ENCODE measurements at places on chromosomes 16 and 17.

DNA sequence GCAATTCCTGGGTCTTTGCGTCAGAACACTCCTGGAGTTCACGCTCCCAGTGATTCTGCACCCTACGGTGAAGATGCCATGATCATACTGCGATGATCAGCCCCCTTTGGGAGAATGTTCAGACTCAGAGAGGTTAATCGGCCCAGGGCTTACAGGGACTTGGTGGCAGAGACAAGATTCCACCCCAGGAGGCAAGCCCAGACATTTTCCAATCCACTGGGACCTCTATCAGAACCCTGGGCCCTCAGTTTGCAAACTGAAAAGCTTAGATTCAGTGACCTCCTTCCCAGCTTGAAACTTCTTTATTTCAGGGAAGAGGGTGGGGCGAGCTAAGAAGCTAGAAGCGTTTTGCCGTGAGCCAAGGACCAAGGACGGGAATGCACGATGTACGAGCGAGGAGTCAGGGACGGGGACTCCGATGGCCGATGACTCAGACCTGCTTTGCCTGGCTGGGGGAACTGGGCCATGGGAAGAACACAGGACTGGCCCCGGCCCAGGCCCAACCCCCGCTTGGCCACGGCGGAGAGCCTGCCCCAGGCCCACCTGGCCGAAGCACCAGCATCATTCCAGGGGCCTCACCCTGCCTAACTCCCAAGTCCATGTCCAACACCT, 34.7 kb downstream of the SOCS3 start:
- no peak for DNase-seq

- DNase-seq = no peak
These were observed 107.8 kb downstream of the CLEC16A start for GRCh38 chr16:11051879-11052808.

DNA sequence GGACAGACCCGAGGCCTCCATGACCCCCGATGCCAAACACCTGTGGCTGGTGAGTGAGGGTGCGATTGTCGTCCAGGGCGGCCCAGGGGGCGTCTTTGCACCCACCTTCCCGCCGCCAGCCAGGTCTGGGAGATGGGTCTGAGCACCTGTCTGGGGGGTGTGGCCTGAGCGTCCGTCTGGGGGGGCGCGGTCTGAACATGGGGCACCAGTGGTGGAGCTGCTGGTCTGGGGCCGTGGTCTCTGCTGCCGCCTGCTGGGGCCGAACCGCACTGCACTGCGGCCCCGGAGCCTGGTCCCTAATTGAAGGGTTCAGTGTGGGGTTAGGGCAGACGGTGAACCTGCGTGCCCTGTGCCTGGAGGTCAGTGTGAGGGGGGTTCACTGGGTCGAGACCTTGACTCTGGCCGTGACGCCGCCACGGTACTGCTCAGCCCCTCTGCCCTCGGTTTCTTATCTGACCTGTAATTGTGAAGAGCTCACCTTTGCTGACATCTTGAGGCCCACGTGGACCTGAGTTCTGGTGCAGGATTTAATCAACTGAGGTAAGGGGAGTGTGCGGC, 12.6 kb upstream of the TCF25 start:
- peak; percentile 14 for DNase-seq

- no peak for DNase-seq
These were observed 23.3 kb upstream of the CA10 start for GRCh38 chr17:52181782-52182181.

DNA sequence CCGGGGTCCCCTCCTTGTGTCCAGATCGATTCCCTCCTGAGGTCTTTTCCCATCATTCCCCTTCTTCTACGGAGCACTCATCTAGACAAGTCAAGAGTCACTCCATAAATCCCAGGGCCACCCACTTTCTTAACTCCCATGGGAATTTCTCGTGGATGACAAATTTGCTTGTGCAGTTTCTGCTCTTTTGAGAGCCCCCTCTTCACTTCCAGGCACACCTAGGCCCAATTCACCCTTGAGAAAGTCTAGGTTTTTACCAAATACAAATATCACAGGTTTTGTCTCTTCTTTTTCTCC, 522 bp upstream of the POLDIP2 start:
- no peak for DNase-seq

GRCh38 chr17:11458279-11458678, 140.0 kb upstream of the DNAH9 start:
- no peak for DNase-seq

GRCh38 chr17:69048634-69049033, 12.1 kb downstream of the ABCA9 start:
- no peak for DNase-seq

DNA sequence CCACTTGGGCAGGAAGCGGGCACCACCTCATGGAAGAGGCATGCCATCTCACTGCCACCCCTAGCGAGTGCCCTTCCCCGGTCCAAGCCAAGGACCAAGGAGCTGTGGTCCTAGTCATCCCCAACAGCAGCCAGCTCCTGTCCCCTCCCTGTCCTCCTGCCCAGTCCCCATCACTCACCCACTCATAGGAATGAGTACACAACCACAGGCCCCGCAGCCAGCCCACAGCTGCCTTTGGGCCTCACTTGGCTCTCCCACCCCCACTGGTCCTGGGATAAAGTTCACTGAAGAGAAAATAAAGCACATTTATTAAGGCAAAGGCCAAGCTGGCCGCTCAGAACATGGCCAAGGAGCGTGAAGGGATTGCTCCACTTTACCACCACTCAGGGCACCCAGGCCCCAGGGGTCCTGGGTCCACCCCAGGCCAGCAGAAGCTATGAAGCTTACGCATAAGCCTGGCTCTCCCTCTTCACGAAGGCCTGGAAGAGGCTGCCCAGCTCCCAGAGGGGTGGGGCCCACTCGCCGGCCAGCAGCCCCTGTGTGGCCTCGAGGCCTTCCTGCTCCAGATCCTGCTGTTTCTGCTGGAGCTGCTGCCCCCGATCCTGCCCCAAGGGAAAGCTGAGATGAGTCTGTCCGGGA, 3.6 kb downstream of the SCRN2 start:
- DNase-seq = no peak

- DNase-seq = no peak
These were observed 1.1 kb downstream of the NSRP1 start for GRCh38 chr17:30117675-30118081.

DNA sequence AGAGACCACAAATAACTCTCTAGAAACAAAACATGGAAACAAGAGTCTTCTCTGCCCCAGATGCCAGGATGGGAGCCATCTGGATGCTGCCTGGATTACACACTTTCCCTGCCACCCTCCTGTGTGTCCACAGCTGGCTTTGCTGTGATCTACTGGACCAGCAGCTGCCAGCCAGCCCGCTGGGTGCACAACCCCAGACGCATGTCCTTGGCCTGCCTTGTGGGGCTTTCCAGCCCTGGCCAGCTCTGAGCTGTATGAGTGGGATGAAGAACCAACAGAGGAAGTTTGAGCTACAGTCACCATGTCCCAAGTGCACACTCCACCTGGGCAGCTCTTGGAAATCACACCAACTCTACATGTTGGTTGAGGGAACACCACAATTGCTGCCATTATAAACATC, 57.0 kb upstream of the TNRC6C start:
- DNase-seq = no peak

DNA sequence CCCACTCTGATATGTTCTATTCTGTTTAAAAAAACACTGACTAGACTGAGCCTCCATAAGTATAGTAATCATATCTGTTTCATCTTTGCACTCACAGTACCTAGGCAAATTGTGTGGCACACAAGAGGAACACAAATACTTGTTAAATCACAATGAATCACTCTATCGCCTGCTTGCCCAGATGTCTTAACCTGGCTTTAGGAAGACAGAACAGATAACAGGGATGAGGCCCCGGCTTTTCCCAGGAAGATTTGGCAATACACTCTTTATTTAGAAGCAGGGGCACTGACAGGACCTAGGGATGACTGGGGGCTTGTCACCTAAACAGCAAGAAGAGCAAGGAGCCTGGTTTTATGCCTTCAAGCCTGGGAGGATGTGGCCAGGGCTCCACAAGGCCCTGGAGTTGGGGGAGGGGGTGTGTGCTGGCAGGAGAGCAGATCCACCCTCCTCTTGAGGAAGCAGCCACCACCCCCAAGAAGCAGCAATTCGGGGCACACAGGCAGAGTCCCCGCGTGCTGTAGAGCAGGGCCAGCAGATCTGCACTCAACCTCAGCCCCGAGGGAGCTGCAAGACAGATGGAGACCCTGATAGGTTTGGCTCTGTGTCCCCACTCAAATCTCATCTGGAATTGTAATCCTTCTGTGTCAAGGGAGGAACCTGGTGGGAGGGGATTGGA, 41.0 kb upstream of the KSR1 start:
- DNase-seq = no peak

- peak; percentile 26 for DNase-seq
These were observed 145.5 kb upstream of the SOX9 start for GRCh38 chr17:71975331-71975801.

DNA sequence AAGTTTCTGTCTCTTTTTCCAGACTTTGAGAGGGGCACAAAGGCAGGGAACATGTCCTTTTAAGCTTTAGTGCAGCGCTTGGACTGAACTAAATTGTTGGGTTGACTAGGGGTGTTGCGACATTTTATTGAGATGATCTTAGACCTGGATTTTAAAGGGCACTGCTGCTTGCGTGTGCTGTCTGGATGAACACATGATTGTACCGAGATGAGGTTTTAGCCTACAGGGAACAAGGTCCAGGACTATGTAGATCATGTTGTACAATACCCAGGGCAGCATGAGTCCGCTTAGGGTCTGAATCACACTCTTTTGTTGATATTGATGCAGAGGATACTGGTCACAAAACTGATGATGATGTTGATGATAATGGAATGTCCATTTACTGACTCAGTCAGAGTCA, 5.2 kb upstream of the RGS9 start:
- DNase-seq = no peak

- no peak for DNase-seq
These were observed 417.6 kb upstream of the DYNLRB2 start for GRCh38 chr16:80123189-80123588.

- DNase-seq = no peak
These were observed 27.1 kb downstream of the ARHGAP23 start for GRCh38 chr17:38455288-38455915.

- DNase-seq = no peak
These were observed 34.5 kb upstream of the TNRC6A start for GRCh38 chr16:24694931-24695330.

DNA sequence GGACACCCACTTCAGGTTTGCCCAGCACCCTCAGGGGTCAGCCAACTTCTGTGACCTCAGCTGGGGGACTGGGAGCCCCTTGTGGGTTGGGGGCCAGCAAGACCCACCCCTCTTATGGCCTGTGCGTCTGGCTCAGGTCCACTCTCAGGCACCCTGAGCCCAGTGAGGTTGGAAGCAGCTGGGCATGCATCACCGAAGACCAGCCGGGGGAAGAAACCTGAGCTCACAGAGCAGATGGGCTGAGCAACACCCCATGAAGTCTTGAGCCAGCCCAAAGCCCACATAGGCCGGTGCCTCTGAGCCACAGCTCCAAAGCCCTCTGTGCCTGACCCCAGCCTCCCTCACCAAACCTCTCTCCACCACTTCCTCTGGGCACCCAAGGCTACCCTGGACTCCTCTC, 166.7 kb downstream of the RBFOX3 start:
- no peak for DNase-seq

DNA sequence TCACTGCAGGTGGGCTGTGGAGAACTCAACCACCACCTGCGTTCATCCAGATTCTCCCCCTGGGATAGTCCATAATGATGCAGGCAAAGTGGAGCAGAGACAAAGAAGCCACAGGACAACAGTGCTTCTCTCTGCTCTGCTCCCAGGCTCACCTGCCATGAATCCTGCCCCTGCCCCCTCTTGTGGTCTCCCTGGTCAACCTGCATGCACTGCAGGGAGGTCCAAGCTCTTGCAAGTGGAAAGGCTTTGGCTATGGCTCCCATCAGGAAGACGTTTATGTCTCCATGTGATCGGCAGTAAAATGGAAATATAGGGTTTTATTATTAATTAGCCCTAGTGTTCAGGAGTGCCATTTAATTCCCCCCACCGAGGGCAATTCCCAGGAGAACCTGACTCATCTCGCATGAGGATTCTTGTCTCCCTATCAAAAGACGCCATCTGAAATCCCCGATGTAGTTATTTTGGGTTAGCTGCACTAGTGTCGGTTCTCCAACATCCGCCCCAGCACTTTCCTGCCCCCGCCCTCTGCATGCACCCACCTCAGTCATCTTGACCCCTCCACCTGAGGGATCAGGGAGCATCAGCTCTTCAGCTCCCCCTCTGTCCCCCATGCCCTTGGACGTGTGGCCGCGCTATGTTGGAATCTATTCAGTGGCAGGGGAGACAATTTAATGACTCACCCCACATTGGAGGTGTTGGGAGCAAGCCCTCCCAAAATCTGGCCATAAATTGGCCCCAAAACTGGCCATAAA, 91.8 kb downstream of the KCNJ12 start:
- DNase-seq = no peak

- DNase-seq = peak; percentile 69
These were observed 209.7 kb downstream of the RBFOX3 start for GRCh38 chr17:79400989-79401703.

- DNase-seq = no peak
These were observed 31.5 kb downstream of the NEUROD2 start for GRCh38 chr17:39576187-39576586.

GRCh38 chr17:82952019-82952418, 112.2 kb upstream of the ZNF750 start:
- no peak for DNase-seq

DNA sequence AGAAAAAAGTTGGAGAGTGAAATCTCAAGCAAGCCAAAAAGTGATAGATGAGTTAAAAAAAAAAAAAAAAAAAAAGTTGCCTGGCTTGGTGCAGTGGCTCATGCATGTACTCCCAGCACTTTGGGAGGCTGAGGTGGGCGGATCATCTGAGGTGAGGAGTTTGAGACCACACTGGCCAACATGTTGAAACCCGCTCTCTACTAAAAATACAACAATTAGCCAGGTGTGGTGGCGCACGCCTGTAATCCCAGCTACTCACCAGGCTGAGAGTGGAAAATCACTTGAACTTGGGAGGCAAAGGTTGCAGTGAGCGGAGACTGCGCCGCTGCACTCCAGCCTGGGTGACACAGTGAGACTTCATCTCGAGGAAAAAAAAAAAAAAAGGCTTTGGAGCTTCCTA, 668.8 kb downstream of the WWOX start:
- DNase-seq = no peak

DNA sequence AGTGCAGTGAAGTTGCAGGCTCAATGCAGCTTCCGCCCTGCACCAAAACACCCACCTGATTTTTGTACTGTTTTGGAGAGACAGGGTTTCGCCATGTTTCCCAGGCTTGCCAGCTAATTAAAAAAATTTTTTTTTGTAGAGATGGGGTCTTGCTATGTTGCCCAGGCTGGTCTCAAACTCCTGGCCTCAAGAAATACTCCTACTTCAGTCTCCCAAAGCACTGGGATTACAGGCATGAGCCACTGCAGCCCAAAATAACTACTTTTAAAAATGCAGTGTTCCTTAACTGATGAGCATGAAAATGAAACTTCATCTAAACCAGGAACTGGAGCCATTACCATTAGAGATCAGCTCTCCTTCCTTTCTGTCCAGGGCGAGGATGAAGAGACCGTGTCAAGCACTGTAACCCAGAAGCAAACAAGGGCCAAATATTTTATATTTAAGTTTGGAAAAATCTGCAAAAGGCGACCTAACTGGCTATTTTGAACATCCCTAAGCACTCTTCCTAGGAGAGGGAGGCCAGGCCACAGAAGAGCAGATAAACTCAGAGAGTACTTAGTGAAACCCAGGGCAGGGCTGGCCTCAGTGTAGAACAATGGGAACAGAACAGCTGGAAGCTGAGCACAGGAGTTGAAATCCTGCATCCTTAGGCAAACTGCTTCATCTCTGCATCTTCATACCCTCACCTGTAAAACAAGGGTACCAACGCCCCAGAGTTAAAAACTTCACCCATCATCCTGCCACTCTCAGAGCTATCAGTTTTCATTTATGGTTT, 24.0 kb downstream of the CREBBP start:
- no peak for DNase-seq

- DNase-seq = no peak
These were observed 253.0 kb upstream of the AXIN2 start for GRCh38 chr17:65814418-65814817.
